ENCODE measurements at places on chromosomes 7 and 10. TPM values are rescaled to one million over a fixed set of nuclear protein-coding genes. Genes with fewer than 3 reads are reported as not detected.

Gene AKR1C4
- total RNA-seq = 0.48 TPM

Gene SCIN
- total RNA-seq = 0.47 TPM

Gene STAMBPL1
- 1.3 TPM for total RNA-seq

Gene FAM25A
- total RNA-seq = not detected

GRCh38 chr7:155529845-155530244, 16.5 kb downstream of the CNPY1 start:
- no peak for DNase-seq

DNA sequence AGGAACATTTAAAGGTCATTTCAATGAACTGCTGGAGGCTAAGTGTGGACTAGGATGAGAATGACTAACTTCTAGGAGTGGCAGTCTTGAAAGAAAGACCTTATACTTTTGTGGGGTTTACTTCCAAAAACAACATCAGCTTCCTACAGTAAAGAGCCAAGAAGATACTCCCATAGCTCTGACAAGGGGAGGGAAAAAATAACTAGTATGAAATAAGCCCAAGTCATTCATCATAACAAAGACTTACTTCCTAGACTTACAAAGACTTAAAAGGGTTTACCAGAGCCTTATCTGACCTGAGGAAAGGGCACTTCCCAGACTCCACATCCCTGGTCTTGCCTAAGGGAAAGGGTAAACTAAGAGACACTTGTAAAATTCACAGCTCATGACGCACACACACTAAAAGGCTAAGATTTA, 31.7 kb downstream of the ARHGAP12 start:
- DNase-seq = no peak

GRCh38 chr7:103418241-103418640, 27.8 kb downstream of the SLC26A5 start:
- DNase-seq = no peak

- DNase-seq = no peak
These were observed 67.4 kb downstream of the PDGFA start for GRCh38 chr7:452226-452751.

DNA sequence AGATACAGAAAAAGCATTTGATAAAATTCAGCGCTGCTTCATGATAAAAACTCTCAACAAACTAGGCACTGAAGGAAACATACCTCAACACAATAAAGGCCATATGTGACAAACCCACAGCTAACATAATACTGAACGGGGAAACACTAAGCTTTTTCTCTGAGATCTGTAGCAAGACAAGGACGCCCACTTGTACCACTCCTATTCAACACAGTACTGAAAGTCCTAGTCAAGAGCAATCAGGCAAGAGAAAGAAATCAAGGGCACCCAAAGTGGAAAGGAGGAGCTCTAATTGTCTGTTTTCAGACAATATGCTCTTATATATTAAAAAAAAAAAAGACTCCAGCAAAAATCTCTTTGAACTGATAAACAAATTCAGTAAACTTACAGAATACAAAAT, 13.3 kb downstream of the DIP2C start:
- no peak for DNase-seq

DNA sequence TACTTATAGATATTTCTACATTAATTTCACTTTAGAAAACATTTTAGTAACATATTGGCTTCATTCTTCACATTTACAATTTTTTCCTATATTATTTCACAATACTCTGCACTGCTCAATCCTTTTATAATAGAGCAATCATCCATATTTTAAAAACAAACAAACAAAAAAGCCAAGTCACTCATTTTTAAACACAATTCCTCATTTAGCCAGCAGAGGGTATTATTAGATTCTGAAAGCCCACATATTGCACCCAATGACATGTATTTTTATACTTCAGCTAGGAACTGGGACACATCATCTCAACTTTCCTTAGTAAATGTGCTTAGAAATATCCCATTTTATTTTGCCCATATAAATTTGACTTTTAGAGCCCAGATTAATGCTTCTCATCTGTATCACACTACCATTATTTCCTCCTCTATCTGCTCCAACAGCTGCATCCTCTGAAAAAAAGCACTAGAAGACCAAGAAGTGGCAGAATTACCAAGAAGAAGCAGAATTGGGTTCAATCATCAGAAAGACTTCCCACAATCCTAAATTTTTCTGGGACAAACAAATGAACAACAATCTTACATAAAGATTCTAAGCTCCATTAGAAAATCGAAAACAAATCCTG, 29.5 kb downstream of the CTNNA3 start:
- no peak for DNase-seq

DNA sequence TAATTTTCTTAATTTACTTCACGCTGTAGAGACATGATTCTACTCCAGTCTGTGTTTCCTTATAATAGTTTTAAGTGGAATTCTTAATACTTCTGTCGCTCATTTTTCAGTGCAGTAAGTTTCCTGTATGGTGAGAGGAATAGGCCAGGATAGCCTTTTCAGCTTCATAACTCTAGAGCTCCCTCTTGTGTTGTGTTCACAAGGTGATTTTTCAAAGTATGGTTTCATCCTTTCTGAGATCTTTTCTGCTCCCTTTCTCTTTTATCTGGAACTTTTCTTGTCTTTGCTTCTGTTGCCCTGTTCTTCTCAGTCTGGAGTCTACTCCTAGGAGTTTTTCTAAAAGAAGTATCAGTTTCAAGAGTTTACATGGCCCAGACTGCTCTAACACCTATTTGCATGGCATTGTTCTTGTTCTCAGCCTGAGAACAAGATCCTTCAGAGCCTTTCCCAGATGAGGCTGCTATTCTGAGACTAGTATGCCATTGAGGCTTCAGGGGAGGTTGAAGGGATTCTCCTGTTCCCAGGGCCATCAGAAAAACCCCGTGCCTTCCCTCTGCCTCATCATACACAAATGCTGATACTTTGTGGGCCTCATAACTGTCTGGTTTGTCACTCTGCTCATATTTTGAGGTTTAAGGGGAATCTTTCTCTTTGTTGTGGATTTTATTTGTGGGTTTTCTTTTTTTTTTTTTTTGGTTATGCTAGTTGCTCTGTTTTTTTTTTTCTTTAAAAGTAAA, 21.8 kb downstream of the NET1 start:
- no peak for DNase-seq

GRCh38 chr7:66950311-66950710, 29.3 kb downstream of the TMEM248 start:
- no peak for DNase-seq

- DNase-seq = no peak
These were observed 4.4 kb upstream of the ST7 start for GRCh38 chr7:116948934-116949333.

- DNase-seq = no peak
These were observed 9.1 kb upstream of the JAKMIP3 start for GRCh38 chr10:132056663-132057062.

DNA sequence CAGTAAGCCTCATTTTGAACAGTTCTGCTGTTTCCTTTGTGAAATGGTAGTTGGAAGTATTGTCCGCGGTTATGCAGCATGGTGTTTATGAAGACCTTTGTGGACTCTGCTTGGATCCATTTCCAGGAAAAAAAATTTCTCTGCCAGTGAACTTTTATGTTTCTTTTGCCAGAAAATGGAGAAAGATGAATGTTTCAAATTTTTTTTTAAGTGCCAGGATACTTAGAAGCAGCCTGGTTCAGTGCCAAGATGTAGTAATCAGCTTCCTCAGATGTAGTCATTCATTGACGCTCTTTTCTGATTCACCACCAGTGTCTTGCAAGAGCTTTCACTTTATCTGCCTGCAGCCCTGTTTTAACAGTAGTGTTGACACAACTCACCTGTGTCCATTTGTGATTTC, 258.2 kb downstream of the SDK1 start:
- DNase-seq = no peak
